ENCODE measurements at places on chromosomes 7 and 10. TPM values are rescaled to one million over a fixed set of nuclear protein-coding genes. Genes with fewer than 3 reads are reported as not detected.

ATP5F1C gene
- total RNA-seq, result 743 TPM

MYOZ1 gene
- total RNA-seq, result 4.8 TPM

GPR158 gene
- not detected for total RNA-seq

GIMAP2 gene
- total RNA-seq, result 5.0 TPM

TNS3 gene
- total RNA-seq, result 40.6 TPM

DNA sequence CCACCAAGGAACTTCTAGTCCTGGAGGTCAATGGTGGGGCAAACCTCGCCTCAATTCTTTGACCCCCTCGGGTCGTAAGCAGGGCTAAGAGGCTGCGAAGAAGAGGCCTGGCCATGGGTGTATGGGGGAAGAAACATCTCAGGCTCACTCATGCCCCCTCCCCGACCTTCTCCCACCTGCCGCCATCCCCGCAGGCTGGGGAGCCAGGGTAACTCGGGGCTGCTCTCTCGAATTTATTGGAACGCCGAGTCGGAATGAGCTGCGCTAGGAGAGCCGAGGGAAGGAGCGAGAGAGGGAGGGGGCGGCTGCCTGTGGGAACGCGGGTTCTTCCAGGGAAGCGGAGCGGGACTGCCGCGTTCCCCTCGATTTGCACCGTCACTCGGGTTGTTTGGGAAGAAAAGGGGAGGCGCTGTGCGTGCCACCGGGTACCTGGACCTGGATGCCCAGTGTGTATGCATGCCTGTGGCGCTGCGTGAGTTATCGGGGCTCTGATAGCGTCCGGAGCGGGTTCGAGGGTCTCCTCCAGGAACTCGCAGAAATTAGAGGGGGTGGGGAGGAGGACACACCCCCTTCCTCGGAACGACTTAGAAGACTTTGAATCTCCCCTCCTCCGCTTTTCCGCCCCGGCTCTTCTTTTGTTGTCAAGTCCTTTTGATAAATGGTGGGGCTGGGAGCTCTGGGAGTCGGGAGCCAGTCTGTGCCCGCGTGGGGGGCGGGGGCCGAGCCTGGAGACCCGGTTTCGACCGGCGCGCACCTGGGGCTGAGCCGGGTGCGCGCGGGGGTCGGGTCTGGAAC is 1.8 kb upstream of the ZNF503 start:
- H3K36me3 ChIP-seq, result peaks cover 14% of the 10 kb centered on the region
- peaks cover 76% of the 10 kb centered on the region for H3K4me1 ChIP-seq
- peak overlapping the region; percentile 93 for H3K4me3 ChIP-seq
- peaks cover 8% of the 10 kb centered on the region for H3K27me3 ChIP-seq
- H3K27ac ChIP-seq, result peak overlapping the region; percentile 97

GRCh38 chr10:74881253-74881884 is 55.0 kb downstream of the KAT6B start:
- no peaks in the 10 kb centered on the region for H3K36me3 ChIP-seq
- H3K27me3 ChIP-seq, result no peaks in the 10 kb centered on the region
- H3K4me1 ChIP-seq, result peaks cover 59% of the 10 kb centered on the region
- no peak for DNase-seq

DNA sequence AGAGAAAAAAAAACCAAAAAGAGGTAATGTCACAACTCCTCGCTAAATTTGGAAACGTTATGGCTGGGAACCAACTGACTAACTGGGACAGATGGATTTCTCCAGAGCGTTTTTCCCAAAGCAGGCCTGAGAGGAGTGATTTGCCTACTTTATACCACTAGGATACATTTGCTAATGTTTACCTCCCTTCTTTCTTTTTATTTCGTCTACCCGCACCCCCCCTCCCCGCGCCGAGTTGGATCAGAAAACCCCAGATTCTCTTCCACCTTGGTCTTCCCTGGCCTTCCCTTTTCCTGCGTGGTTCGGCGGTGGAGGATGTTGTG is 7.2 kb downstream of the CPA2 start:
- peak overlapping the region; percentile 45 for H3K4me3 ChIP-seq
- peaks cover 57% of the 10 kb centered on the region for H3K27me3 ChIP-seq
- DNase-seq, result no peak

DNA sequence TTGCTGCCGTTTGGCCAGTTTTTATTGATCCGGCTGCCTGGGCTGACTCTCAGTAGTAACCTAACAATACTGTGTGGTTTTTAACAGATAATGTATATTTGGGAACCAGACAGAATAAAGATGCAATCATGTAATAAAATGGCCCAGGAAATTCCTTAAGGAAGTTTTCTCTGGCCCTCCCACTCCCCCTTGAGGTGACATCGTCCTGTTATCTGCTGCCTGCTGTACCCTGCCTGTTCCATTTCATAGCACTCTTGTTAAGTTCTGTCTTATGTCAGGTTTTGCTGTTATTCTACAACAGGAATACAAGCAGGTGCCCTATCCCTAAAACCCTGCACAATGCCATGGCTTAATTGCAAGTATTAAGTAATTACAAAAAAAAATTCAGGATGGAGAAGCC is 12.5 kb downstream of the ITGB8 start:
- no peak overlapping the region for H3K4me3 ChIP-seq
- no peaks in the 10 kb centered on the region for H3K36me3 ChIP-seq

DNA sequence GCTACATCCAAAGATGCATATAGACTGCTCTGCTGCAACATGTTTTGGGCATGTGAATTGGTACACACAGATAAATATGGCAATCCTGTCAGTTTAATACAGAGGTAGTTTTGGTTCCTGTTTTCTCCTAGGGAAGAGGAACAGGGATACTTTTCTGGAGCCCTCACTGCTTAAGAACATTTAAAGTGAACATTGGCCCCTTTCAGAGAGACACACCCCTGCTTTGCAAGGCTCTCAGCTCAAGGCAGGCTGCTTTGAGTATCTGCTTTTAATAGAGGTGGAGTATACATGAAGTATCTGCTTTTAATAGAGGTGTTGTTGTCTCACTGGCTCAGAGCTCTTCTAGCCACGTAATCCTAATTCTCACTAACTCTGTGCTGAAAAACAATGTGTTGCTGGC is 38.9 kb downstream of the CYP51A1 start:
- H3K4me3 ChIP-seq, result no peak overlapping the region
- H3K27ac ChIP-seq, result no peak overlapping the region
- no peaks in the 10 kb centered on the region for H3K27me3 ChIP-seq
- H3K4me1 ChIP-seq, result no peaks in the 10 kb centered on the region

DNA sequence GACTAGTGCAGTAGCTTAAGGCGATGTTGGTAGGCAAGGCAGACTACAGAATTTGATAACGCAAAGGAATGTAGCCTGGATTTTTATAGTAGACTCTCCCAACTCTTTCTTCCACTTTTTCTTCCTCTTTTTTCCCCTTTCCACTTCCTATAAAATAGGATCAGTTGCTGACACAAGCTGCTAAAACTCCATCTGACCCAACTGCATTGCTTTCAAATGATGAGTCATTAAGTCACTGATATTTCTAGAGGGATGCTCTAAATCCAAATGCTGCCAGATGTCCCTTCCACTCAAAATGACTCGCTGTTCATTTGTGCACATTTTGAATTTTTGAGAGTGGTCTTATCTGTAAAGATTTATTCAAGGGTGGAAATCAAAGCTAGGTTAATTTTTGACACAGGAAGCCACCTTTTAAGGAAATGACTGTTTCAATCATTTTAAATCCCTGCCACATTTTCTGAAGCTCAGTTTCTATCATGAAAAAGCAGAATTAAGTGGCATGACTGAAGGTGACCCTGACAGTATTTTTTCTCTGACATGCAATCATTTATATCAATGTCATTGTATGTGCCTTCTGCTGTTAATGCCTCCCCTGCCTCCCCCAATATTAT is 25.8 kb upstream of the SFMBT2 start:
- H3K27ac ChIP-seq, result no peak overlapping the region
- no peaks in the 10 kb centered on the region for H3K4me1 ChIP-seq
- DNase-seq, result no peak

DNA sequence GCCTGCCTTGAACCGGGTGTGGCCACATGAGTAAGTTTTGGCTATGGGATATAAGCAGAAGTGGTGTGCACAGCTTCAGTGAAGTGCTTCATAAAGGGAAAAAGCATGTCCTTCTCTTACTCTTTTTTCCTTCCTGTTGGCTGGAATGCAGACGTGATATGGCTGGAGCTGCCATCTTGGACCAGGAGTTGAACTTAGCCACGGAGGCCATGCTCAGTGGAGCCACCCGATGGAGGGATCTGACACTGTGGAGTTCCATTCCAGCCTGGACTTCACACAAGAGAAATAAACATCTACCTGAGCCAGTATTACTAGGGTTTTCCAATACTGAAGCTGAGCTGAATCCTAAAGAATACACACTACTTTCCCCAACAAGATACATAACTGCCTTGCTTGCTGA is 52.3 kb downstream of the CCDC3 start:
- no peak overlapping the region for H3K4me3 ChIP-seq
- H3K4me1 ChIP-seq, result no peaks in the 10 kb centered on the region
- no peaks in the 10 kb centered on the region for H3K27me3 ChIP-seq
- no peak for DNase-seq
